ENCODE measurements at places on chromosomes 12 and 14.

DNA sequence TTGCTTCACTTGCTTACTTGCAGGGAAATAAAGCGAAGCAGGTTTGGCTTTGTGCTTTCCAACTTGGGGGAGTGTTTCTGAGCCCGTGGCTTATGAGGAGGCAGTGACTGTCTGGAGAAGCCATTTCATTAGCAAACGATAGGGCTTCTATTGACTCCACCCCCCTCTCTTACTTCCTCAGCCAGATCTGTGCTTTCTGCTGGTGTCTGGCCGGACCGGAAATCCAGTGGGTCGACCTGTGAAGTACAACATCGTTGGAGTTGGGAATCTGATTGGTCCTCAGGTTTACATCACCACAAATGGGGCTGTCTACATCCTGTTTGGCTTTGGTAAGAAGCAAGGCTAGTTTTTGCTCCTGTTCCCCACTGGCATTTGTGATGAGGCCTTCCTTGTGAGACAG lies 22.3 kb downstream of the FAM234B start:
- no peak for DNase-seq

DNA sequence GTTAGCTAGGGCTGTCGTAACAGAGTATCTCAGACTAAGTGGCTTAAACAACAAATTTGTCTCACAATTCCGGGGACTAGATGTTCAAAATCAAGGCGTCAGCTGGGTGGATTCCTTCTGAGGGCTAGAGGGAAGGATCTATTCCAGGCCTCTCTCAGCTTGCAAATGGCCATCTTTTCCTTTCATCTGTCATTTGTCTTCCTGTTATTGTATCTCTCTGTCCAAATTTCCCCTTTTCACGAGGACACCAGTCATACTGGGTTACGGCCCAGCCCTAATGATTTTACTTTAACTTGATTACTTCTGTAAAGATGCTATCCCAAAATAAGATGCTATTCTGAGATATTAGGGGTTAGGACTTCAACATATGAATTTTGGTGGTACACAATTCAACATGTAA lies 119.0 kb upstream of the CPSF6 start:
- DNase-seq, result no peak

DNA sequence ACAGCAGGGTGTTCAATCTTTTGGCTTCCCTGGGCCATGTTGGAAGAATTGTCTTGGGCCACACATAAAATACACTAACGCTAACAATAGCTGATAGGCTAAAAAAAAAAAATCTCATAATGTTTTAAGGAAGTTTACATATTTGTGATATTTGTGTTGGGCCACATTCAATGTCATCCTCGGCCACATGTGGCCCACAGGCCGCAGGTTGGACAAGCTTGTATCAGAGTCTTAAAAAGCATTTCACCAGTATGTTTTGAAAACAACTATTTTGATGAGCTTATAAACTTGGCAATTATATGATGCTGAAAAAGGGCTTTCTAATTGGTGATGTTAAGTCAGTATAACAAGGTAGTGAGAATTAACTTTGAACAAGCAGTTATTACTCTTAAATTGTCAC lies 78.9 kb downstream of the PIK3C2G start:
- DNase-seq, result no peak

- peak; percentile 72 for DNase-seq
Measured at GRCh38 chr14:44204061-44204835, 302.8 kb downstream of the FSCB start.

DNA sequence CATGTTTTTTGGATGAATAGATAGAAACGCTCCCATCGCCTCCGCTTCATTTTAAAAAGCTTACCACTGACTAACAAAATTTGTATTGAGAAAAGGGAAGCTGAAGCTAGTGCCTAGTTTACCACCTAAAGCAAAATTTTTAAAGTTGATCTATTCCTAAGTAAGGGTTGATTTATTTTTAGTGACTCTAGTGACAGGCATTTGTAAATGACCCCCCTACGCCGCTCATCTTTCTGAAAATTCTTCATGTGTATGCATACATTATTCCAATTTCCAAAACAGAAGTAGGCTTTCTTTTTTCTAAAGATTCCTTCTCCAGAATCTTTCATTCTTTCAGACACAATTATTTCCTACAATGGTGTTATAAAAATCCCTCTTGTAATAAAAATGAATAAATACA lies 5.4 kb downstream of the HMGA2 start:
- no peak for DNase-seq

All from OCI-M1 (cell line).